ENCODE measurements at places on chromosomes 13 and 19.

DNA sequence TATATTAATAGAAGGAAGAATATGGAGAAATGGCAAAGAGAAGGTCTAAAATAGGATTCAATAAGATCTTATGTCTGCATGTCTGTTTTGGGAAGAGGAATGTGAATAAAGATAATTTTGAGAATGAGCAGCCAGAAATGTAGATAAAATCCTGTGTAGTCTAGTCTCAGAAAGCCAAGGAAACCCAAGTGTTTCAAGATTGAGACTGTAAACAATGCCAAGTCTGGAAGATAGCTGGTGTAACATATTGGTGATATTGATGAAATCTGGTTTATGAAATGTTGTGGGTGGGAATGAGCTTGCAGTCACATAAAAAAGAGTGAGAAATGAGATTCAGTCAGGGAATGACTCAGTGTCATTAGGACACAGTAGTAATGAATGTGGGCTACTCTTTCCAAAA is 1180.3 kb upstream of the PCDH20 start:
- no peak for DNase-seq

- no peak for DNase-seq
Measured at GRCh38 chr13:99580500-99581268, 79.4 kb downstream of the TM9SF2 start.

DNA sequence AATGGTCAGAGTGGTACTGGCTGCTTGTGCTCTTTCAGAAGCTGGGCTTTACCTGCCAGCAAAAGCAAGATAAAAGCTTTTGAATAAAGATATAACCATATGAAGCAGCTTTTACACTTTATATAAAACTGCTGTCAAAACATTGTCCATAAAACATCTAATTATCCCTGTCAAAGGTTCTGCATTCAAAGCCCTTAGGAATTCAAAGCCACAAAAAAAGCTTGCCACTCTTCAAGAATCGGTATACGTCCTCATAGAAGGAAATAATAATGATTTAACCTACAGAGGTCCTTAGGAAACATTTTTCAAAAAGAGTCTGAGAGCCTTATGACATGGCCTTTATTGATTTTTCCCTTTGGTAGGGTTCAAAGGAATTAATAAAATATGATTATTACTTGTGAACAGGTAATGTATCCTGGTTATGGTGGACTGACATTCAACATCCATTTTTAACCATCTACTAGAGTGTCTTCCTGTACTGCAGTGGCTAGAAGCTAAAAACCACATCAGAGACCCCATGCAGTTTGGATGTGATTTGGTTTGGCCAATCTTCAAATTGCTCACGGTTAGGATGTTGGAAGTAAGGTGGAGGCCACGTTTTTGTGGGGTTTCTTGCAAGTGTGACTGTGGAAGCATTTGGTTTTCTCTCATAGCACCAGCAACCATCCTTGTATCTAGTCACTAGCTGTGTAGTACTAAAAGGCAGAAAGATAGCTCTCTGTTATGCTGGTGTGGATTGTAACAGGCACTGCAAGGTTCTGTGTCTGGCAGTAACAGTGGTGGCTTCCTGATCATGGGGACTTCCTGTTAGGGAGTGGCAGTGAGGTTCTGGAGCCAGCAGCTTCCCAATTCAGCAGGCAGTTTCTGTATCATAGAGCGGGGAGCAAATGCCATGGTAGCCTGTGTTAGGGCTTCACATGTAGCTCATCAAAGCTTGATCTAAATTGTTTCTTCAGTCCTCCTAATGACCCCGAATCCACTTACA is 441.5 kb downstream of the DIAPH3 start:
- DNase-seq = no peak

- DNase-seq = no peak
Measured at GRCh38 chr19:47074621-47075020, 26.2 kb upstream of the TMEM160 start.

- DNase-seq = no peak
Measured at GRCh38 chr19:2716275-2716650, 4.9 kb downstream of the DIRAS1 start.

GRCh38 chr19:495402-496111 is 729 bp upstream of the MADCAM1 start:
- no peak for DNase-seq

DNA sequence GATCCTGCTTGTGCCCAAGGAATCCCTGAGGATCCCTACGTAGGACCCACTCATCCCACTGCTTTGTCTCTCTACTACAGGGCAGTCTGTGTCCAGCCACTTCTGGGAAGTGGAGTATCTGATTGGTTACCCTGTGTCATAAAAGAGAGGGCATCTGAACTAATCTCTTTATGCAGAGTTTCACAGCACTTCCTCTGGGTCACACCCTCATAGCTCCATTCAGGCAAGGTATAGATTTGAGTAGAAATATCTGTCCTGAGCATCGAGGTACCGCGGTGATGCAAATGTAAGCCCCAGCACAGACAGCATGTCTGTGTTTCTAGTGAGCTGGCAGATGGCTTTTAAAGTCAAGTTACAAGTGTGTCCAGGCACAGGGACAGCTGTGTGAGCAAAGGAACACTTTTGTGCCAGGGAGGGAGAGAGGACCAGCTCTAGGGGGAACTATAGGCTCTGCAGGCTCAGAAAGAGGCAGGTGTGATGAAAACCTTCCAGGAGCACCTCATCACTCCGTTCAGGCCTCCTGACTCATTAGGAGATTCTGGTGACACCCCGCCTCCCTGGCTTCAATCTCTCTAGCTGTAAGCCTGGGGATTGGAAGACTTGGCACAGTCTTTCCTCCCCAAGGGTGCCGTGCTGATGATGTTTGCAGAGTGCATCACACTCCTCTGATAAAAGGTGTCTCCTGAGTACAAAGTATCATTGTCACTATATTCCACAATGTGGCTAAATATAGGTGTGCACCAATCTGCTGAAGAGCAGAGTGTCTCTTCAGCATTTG is 84.3 kb upstream of the UBL3 start:
- no peak for DNase-seq

All from iris pigment epithelial cell (primary cell).